ENCODE measurements at places on chromosomes 7 and 10. TPM values are rescaled to one million over a fixed set of nuclear protein-coding genes. Genes with fewer than 3 reads are reported as not detected.

The AFAP1L2 gene
- total RNA-seq: 1.6 TPM

The TMEM273 gene
- 58.0 TPM for total RNA-seq

The HHEX gene
- total RNA-seq: not detected

GRCh38 chr10:86486856-86487255 lies 34.7 kb downstream of the WAPL start:
- no peak for DNase-seq

DNA sequence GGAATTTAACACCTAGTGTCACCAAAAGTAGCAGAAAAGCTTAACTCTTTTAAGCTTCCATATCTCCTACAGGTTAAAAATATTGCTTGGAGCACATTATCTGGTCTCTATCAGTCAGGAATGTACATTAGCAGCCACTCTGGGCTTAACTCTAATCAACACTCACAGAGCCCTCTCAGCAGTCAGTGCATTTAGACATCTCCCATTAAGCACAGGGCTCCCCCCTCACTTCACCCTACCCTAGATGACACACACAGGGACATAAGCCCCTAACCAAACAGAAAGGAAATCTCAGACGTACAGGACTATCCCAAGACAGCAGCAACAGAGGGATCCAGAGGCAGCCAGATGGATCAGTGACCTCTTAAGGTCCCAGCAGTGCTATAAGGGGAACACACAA lies 26.4 kb downstream of the FBXW4 start:
- DNase-seq: no peak

DNA sequence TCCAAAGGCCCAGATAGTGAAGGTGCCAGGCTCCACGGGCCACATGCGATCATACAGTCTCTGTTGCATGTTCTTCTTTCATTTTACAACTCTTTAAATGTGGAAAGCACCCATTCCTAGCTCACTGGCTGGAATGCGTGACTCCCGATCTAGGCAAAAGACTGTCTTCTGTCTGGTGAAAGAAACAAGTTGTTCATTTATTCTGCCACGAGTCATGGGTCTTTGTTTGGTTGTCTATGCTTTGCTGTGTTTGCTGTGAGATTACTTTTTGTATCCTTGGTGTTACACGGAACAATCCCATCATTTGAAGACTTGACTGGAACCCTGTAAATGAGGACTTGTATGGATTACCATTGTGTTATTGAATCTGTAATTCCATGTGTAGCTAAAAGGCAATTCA lies 41.9 kb downstream of the NPVF start:
- DNase-seq: no peak

GRCh38 chr7:464454-465401 lies 54.9 kb downstream of the PDGFA start:
- no peak for DNase-seq

GRCh38 chr10:34821587-34822585 lies 6.8 kb upstream of the PARD3 start:
- no peak for DNase-seq

GRCh38 chr10:63156236-63156635 lies 23.1 kb downstream of the NRBF2 start:
- no peak for DNase-seq

- DNase-seq: no peak
Observed at GRCh38 chr10:79178614-79179163, 109.9 kb downstream of the ZMIZ1 start.

Measured in CD8-positive, alpha-beta memory T cell (primary cell).